Kidney (tissue), 22 donors: ENCODE measurements at places on chromosomes 5 and 9.

DNA sequence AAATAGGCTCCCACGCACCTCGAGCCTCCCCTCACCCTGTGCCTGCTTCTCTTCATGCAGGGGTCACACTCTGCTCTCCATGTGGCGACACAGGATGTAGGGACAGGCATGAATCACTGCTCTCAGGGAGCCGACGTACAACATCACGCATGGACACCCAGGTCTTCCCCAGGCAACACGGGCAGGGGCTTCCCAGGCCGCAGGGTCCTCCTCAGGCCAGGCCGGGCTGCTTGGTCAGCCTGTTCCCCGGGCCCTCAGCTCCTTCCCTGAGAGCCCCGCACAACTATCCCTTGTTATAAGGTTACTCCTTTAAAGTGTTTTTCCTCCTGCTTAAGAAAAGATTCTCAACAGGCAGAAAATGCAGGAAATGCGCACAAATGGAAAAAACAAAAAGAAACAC lies 1.1 kb downstream of the SLC6A18 start:
- no peak for DNase-seq

DNA sequence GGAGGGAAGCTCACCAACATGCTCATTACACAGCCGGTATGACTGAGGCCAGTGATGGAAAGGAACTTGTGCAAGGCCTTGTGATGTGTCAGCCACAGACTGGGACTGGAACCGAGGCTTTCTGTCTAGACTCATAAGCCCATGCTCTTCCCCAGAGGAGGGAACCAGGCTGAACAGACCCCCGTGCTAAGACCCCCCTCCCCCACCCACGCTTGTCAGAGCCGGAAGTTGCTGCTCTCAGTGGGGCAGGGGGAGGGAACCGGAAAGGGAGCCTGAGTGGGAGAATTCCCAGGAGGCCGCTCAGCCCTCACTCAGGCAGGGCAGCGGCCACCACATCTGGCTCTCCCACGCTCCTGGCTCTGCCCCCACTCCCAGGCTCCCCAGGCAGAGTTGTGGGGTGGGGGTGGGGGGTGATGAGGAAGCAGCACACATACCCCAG lies 4.1 kb upstream of the PDGFRB start:
- peak; percentile 81 for DNase-seq

GRCh38 chr9:69963803-69964202 lies 79.8 kb upstream of the MAMDC2 start:
- DNase-seq = no peak

DNA sequence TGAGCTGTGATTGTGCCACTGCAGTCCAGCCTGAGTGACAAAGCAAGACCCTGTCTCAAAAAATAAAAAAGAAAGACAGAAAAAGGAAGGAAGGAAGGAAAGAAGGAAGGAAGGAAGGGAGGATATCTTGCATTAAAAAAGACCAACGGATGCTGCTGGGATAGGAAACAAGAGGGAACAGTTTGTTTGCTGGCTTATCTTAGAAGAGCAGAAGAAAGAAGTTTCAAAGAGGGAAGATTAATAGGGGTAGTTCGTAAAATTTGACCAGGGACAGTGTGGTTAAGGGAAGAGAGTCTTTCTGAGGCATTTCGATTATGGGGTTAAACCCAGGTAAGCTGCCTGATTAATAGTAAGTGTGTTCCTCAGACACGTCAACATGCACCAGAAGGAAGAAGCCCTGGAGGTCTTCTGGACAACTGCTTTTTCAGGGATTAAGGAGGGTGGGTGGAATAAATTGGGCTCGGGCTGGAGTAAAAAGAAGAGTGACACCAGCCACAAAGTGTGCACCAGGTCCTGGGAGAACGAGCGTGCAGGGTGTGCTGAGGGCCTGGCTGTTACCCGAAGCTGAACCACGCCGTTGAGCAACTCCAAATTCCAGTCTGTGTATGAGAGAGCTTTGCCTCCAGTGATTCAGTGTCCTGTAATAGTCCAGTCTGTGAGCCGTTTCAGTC lies 24.8 kb downstream of the FYB1 start:
- DNase-seq = no peak

- DNase-seq = no peak
Measured at GRCh38 chr9:133429641-133430161, 7.5 kb downstream of the ADAMTS13 start.

GRCh38 chr5:107218457-107219193 lies 452.1 kb downstream of the EFNA5 start:
- DNase-seq = no peak

- DNase-seq = peak; percentile 1
Measured at GRCh38 chr9:30476826-30477225, 1907.6 kb upstream of the ACO1 start.
